Stimulated activated naive B cell treated with anti-CD40 and anti-IgM and Interleukin-4, amounts not matched to agents 10 μg/mL and 1 μg/mL and 100 μg/mL, for 72 hours (primary cell): ENCODE measurements at places on chromosomes 4 and X.

DNA sequence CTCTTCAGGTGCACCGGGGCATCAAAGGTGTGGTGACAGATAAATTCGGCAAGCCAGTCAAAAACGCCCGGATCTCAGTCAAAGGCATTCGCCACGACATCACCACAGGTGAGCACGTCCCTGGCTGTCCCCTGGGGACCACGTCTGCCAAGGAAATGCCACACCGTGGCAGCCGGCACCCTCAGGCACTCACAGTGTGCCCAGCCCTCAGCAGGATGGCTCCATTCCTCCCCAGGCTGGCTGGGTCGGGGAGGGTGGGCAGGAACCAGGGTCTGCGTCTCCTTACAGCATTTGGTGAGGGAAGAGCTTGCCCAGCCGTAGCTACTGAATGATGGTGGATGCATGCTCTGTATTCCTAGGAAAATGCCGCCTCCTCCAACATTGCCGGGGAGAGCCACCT lies 25.9 kb downstream of the CPZ start:
- DNase-seq, result no peak
- H3K27me3 ChIP-seq, result peaks cover 5% of the 10 kb centered on the region
- no peaks in the 10 kb centered on the region for H3K36me3 ChIP-seq

- no peak for DNase-seq
- no peak overlapping the region for H3K27ac ChIP-seq
Observed at GRCh38 chr4:28014469-28014868, 1153.8 kb downstream of the STIM2 start.

GRCh38 chr4:90542216-90542615 lies 415.0 kb downstream of the CCSER1 start:
- no peak for DNase-seq
- no peak overlapping the region for H3K27ac ChIP-seq
- no peaks in the 10 kb centered on the region for H3K27me3 ChIP-seq
- H3K36me3 ChIP-seq, result no peaks in the 10 kb centered on the region
- no peak overlapping the region for H3K4me3 ChIP-seq

- no peak overlapping the region for H3K27ac ChIP-seq
- H3K27me3 ChIP-seq, result no peaks in the 10 kb centered on the region
- no peak for DNase-seq
- H3K4me1 ChIP-seq, result no peaks in the 10 kb centered on the region
- no peak overlapping the region for H3K4me3 ChIP-seq
- H3K36me3 ChIP-seq, result no peaks in the 10 kb centered on the region
Observed at GRCh38 chr4:165834116-165834515, 38.9 kb upstream of the TLL1 start.

DNA sequence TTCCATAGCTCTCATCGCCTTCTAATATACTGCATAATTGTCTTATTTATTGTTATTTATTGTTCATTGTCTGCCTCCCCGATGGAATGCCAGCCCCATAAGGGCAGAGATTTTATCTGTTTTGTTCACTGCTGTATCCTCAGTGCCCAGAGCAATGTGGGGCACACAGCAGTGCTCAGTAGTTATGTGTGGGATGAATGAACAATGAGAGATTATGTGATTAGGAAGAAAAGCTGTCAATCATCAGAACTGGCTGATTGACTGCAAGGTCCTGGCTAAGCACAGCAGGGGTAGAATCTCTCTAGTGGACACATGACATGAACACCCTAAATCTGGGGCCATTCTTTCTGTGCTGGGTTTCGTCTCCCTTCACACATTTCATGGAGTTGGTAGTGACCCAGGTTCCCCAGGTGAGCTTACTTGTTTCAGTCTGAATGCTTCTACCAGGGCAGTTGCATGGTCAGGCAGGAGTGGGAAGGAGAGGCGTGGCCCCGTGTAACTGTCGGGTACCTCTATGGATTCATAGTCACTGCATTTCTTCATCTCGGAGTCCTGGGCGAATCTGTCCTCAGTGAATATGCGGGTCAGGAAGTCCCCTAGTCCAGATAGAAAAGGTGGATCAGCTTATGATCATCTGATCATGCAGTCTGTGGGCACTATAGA lies 12.6 kb downstream of the PPEF2 start:
- DNase-seq, result no peak
- no peaks in the 10 kb centered on the region for H3K36me3 ChIP-seq
- peaks cover 9% of the 10 kb centered on the region for H3K27me3 ChIP-seq
- no peak overlapping the region for H3K4me3 ChIP-seq
- no peak overlapping the region for H3K27ac ChIP-seq

- no peak overlapping the region for H3K4me3 ChIP-seq
- H3K27ac ChIP-seq, result no peak overlapping the region
- no peaks in the 10 kb centered on the region for H3K4me1 ChIP-seq
- DNase-seq, result no peak
- H3K36me3 ChIP-seq, result peaks cover 42% of the 10 kb centered on the region
Observed at GRCh38 chr4:109532182-109532581, 27.9 kb upstream of the MCUB start.
